ENCODE measurements at places on chromosomes 1 and 21. TPM values are rescaled to one million over a fixed set of nuclear protein-coding genes. Genes with fewer than 3 reads are reported as not detected.

GRCh38 chr1:30721812-30722537, 1.4 kb downstream of the MATN1 start:
- DNase-seq: no peak

GRCh38 chr1:23341931-23342692, 2.0 kb downstream of the HNRNPR start:
- DNase-seq: no peak

DNA sequence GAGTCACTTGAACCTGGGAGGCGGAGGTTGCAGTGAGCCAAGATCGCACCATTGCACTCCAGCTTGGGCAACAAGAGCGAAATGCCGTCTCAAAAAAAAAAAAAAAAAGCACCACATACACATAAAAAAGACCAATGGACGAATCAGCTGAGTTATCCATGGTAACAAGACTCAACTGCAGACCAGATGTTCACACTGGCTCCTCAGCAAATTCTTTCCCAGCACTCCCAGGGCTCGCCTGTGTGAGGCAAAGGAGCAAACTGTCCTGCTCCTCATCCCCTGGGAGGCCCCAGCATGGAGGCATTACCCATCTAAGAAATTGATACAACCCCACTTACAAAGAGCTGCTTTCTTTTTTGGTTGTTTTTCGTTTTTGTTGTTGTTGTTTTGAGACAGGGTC, 3.1 kb downstream of the TMEM234 start:
- DNase-seq: no peak

The IFI44L gene
- 0.43 TPM for total RNA-seq

The SH3BGRL3 gene
- 41.5 TPM for total RNA-seq

The FCAMR gene
- not detected for total RNA-seq
